ENCODE measurements at places on chromosomes 12 and 14.

DNA sequence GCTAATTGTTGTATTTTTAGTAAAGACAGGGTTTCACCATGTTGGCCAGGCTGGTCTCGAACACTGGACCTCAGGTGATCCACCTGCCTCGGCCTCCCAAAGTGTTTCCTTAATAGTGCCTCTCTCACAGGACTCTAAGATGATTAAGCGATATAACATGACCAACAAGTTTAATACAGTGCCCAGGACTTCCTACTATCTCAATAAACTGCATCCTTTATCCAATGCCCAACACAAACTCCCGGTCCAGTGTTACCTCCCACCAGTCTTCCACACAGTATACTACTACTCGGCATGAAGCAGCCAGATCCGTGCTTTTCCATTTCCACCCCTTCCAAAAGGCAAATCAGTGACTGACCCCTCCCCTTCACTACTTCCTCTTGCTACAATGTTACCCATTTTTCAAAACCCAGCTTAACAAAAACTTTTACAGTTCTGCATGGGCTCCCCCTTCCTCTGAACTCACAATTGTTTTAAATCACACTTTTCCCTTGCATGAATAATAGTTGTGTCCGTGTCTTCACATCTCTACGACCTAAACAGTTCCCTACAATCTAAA, 900 bp downstream of the NOP2 start:
- DNase-seq = no peak

DNA sequence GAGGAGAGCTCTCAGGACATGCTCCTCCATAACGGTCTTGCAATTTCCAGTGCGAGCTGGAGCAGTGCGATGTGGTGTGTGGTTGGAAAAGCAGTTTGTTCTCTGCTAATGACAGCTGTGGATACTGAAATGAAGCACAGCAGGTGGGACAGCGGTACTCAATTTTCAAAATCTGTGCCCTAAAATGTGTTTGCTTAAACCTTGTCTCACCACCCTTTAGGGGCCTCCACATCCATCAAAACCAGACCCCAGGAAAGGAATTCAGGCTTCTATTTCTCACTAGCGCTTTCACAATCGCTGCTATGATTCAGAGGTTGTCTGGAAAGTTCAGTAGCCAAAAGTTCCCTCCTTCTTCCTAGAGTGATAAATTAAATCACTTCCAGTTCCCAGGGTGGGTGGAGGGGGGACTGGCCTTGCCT, 440.8 kb downstream of the EGLN3 start:
- DNase-seq = no peak

DNA sequence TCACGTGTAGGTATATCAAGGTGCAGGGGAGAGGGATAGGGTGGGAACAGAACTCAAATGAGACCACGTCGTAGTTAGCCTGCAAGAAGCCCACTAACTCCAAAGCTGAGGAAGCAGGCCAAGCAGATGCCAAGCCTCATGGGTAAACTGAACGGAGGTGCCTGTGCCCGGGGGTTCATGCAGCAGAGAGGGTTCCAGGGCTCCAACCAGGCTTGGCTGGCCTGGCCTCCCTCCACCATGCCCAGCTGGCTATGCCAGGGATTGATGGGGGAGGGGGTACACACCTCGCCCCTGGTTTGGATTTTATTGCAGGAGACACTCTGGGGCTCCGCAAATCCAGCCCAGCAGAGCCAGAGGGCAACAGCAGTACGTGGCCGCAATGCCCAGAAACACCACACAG, 27.3 kb downstream of the PXN start:
- DNase-seq = no peak

- DNase-seq = no peak
Measured at GRCh38 chr14:52885230-52885629, 65.6 kb downstream of the FERMT2 start.

DNA sequence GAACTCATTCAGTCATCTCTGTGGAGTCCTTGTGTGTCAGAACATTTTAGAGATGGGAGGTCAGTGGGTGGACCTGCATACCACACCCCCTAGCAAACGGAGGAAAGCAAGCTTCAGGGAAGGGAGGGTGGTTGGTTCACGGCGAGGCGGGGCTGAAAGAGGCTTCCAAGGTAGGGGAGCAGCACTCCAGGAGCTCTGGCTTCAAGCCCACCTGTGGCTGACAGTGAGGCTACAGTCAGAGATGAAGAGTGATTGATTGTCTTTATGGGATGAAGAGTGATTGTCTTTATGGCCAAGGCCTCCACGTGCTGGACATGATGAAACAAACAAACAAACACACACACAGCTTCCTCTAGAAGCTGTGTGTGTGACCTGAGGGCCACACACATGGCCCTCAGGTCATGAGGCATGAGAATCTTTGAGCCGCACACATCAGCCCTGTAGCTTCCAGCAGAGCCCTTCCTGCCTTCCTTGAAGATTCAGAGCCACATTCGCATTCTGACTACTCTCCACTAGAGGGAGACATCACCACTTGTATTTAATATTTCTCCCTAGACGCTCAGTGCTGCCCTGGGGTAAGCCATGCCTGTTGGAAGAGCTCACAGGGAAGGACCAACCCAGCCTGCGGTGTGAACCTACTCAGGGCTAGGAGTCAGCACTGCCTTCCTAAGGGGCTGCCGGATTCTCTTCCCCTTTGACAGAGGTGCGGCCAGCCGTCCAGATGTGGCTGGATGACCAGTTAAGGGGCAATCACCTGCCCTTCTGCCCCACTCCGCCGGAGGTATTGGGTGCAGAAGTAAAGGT, 54.4 kb upstream of the KCNA1 start:
- DNase-seq = peak; percentile 57

DNA sequence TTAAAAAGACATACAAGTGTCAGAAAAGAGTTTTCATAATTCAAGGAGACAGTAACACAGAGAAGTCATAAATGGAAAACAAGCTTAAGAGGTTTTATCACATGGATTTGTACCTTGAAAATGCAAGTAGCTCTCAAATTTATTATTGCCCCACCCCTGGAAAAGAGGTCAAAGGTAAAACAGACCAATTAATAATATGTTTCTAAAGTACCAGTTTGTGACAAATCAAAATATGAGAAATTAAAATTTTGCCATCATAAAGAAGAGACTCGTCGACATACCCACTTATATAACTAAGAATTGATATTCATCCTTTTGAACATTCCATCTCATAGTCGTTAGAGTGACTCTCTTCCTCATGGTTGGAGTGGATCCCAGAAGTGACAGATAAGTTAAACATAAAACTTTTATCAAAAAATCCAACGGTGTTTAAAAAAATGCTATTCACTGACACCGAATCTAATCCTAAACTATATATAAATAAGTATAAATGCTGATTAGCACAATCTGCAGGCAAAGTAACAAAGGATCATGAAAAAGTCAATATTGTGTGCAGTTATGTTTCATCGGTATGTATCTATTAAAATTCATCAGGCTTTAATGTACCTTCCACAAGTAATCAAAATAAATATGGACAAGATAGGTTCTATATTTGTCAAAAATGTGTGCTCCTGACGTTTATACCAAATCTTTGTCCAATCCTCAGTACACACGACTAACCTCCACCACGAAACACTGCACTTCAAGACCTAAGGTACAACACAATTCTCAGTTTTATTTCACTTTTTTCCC, 2.3 kb downstream of the CORO1C start:
- no peak for DNase-seq

DNA sequence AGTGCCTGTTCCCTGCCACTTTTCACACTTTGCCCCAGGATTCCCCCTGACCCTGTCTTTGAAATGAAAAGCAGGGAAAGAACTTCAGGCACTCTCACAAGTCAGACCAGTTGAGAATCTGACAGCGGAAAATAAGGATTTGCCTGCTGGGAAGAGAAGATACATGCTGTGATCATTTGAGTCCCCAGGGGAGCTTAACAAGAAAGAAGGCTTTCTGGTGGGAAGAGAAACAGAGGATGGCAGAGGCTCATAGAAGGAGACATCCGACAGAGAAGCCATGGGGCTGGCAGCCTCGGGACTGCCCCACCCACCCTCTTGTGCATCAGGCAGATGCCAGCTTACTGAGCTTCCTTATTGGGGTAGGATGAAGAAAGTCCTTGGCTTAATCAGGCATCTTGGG, 11.9 kb downstream of the TTC9 start:
- no peak for DNase-seq

- no peak for DNase-seq
Measured at GRCh38 chr14:39264558-39264957, 30.8 kb downstream of the MIA2 start.

- no peak for DNase-seq
Measured at GRCh38 chr12:82329508-82329907, 28.7 kb downstream of the CCDC59 start.

DNA sequence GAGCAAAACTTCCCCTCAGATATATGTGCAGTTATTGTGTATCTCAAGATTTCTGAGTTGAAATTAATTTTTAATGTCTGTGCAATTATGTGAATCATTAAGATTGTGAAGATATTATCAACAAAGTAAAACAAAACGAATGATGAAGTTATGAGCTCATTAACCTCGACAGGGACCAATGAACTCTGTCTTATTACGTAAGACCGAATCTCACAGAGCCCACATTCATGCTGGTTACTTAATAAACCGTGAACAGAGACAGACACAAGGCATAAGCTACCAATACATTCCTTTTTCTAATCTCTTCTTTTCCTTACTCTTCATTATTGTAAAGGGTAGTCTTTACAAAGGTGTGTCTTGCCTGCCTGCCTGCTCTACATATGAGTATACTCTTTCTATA, 568.7 kb downstream of the RPS29 start:
- no peak for DNase-seq

DNA sequence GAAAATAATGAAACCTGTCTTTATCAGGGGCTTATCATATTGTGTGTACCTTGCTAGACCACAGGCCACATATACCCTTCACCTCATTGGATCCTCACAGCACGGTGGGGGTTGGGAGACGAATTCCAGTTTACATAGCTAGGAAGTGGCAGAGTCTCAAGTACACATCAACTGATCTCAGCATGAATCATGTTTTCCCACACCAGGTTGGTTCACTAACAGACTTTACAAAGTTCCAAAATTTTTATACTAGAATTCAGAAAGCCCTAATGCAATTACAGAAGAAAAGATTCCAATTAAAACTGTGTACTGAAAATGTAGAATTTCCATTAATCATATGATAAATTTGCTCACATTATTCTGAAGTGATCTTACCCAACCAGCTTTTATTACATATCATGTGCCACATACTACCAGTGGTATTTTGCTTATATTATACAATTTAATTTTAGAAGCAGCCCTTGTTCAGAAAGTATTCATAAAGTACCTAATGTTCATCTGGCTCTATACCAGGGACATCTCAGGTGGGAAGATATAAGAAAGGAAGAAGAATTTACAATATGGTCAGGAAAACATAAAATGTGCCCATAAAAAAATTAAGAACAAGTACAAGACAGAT, 196.2 kb downstream of the ITPR2 start:
- DNase-seq = no peak

Measured in transverse colon (tissue), 4 donors.